Activated T-helper 1 cell treated with Interleukin-2 at 50 U/mL for 16 hours (primary cell): ENCODE measurements at places on chromosomes 1 and 21.

DNA sequence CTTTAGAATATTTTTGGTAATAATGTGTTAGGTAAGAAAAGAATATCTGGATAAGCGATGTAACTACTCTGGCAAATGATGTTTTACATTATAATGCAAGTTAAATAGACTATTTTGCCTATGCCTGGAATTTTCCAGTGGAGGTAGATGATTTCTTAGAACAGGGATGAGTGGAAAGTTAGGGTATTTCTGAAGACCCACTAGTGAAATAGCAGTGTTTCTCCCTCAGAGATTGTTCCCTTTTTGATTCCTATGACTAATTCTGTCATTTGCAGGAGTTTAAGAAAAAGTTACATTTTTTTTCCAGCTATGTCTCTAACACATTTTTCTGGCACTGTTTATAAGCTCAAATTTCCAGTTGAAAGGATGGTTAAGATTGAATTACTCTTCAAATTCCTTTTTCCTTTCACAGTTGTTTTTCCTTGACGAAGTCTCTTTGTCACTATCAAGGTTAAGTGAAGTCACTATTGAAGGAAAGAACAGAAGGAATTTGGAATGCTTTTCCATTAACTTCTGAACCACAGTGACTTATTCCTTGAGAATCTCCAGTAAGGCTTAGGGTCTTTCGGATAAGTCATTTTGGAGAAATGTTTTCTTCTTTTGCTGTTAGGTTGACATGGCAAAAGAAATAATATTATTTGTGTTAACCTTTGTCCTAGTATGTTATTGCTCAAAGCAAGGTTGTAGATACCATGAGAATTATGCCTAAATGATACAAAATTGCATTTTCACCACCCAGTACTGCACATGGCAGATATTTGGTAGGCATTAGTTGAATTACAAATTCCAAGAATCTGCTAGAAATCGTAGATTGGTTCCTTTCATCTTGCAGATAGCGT lies 42.9 kb upstream of the ZNF326 start:
- no peak for DNase-seq

DNA sequence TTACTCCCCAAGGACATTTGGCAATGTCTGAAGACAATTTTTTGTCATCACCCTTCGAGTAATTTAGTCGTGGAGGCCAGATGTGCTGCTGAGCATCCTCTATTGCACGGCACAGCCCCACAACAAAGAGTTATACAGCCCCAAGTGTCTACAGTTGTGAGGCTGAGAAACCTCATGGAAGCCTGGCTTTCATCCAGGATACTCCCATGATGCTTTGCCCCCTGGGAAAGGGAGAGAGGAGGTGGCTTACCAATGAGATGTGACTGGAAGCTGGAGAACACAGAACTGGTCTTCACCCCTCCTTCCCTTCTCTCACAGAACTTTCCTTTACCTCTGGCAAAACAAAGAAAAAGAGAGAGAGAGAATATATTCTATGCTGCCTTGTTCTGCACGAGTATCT lies 150.9 kb upstream of the VAMP3 start:
- DNase-seq = no peak

- DNase-seq = no peak
Observed at GRCh38 chr1:91582431-91582921, 81.8 kb downstream of the CDC7 start.

GRCh38 chr21:33940881-33941245 lies 25.3 kb upstream of the ATP5PO start:
- no peak for DNase-seq

DNA sequence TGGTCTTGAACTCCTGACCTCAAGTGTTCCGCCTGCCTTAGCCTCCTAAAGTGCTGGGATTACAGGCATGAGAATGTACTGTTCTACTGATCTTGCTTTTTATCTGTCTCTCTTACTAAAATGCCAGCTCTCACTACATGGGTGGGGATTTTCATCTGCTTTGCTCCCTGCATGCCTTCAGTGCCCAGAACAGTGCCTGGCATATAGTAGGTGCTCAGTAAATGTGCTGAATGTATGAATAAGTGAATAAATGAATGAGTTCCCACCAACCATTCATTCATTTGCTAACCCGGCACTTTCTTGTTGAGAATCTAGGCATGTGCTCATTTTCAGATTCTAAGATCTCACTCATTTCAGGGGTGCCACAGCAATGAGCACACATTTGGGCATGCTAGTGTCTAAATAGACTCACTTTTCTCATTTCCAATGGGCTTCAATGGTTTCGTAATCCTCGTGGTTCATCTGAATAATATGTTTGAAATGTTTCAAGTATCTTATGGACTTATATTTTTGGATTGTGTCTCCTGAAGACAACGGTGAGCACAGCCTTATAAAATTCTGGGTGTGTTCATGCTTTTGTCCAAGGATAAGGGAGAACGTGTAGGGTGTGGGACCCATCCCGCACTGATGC lies 7.6 kb downstream of the DHRS3 start:
- no peak for DNase-seq

DNA sequence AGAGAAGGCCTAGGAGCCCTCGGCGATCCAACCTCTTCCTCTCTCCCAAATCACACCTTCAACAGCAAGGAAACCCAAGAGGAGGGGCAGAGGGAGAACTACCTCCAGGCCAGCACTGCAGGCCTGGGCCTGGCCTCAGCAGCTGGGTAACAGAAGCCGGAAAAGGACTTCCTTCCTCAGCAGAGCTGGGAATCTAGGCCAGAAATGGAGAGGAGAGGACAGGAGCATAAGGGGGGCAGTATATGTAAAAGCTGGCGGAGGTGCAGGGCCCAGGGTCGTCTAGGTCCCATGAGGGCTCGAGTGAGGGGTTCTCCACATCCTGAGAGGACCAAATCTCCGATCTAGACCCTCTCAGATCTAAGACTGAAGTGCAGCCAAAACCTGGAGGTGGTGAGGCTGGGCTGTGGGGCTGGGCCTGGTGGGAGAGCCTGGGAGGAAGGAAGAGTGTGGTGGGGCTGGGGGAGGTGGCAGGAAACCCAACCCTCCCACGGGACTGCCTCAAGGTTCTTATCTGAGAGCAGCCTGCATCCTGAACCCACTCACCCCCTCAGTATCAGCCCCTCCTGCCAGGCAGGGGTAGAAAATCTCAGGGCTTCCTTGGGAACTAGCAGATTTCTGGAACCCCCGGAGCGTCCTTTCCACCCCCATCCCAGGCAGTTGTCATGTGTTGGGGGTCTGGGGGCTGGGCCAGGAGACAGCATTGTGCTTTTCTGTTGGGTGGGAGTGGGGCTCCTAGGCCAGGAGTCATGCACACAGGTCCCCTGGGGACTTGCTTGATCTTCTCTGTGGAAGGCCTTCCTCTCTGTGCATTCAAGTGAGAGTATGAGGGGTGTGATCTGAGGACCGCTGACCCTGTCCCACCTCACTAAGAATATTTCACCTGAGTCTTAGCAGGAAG lies 33.0 kb downstream of the PIK3C2B start:
- no peak for DNase-seq

DNA sequence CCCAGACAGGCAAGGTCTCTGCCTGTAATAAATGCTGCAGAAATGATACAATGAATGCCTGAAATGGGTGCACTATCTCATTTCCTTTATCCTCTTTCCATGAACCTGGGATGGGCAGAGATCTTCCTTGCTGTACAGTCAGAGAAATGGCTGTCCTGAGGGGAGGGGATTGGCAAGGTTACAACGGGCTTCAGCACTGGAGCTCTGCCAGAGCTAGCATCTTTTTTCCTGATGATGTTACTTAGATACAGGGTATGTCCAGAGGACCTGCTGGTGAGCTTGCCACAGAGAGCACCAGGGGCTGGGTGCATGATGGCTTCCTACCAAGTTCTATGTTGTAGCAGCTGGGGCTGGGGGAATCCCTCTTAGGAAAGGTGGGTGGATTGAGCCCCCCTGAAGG lies 115.1 kb downstream of the PLXNA2 start:
- DNase-seq = no peak

GRCh38 chr1:243713470-243714186 lies 136.4 kb downstream of the AKT3 start:
- DNase-seq = no peak
